Activated CD8-positive, alpha-beta T cell treated with anti-CD3 and anti-CD28 coated beads, Interleukin-2, amount 10 ng/mL, durations not matched to agents 7 days and 5 days (primary cell): ENCODE measurements at places on chromosomes 5 and 9.

- H3K27ac ChIP-seq: no peak overlapping the region
- no peaks in the 10 kb centered on the region for H3K4me1 ChIP-seq
- H3K4me3 ChIP-seq: no peak overlapping the region
- H3K27me3 ChIP-seq: peaks cover 6% of the 10 kb centered on the region
- DNase-seq: no peak
- H3K36me3 ChIP-seq: no peaks in the 10 kb centered on the region
Measured at GRCh38 chr5:158152136-158152535, 293.2 kb upstream of the CLINT1 start.

- H3K4me1 ChIP-seq: peaks cover 17% of the 10 kb centered on the region
- no peaks in the 10 kb centered on the region for H3K36me3 ChIP-seq
- peaks cover 22% of the 10 kb centered on the region for H3K27me3 ChIP-seq
- no peak for DNase-seq
- no peak overlapping the region for H3K4me3 ChIP-seq
Measured at GRCh38 chr5:159737263-159737662, 179.0 kb upstream of the ADRA1B start.

DNA sequence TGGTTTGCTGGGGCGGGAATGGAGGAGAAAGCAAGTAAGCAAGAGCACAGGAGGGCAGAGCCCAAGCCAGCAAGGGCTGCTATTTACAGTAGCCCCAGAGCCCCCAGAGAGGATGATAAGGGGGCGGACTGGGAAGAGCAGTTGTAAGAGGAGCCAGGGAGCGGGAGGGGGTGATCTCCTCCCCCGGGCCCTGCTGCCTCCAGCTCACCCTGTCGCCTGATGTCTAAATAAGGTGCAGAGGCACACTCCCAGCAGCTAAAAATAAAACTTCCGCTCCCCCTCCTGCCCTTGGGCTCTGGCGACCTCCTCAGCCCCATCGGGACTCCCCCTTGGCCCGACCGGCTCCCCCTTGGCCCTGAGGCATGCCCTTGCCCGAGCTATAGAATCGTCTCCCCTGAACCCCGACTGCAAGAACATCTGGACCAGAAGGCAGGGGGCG, 14.4 kb upstream of the CCDC69 start:
- H3K36me3 ChIP-seq: no peaks in the 10 kb centered on the region
- H3K27me3 ChIP-seq: no peaks in the 10 kb centered on the region
- peak overlapping the region; percentile 53 for H3K27ac ChIP-seq
- H3K4me3 ChIP-seq: peak overlapping the region; percentile 19
- no peak for DNase-seq

DNA sequence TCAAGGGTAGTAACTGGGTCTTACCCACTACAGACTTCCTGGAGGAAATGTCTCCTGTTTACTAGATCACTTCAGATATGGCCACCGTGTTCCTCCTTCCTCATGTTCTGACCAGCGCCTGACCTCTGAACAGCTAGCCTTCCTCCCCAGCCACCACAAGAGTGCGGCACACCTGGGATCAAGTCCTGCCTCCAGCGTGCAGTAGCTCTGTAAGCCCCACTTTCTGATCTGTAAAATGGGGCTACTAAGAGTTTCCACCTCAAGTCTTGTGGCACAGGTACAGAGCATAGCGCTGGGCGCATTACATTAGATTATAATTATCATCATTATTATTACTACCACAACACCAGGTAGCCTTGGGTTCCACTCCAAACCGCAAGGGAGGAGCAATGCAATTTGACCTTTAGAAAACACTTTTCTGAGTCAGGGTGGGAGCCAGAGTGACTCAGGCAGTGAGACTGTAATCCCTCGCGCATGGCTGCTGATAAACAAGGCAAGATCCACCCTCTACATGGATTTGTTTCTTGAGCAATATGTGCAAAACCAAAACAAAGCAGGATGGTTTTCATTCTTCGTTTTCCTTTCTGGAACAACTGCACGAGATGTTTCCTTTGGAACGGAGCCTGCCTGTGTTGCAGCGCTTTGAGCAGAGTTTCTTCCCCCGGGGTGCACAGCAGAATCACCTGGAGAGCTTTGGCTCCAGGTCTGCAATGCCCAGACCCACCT, 65.0 kb upstream of the ANGPTL2 start:
- H3K27me3 ChIP-seq: no peaks in the 10 kb centered on the region
- H3K4me1 ChIP-seq: peaks cover 6% of the 10 kb centered on the region
- H3K36me3 ChIP-seq: no peaks in the 10 kb centered on the region
- H3K27ac ChIP-seq: no peak overlapping the region

GRCh38 chr5:173498286-173498685, 118.2 kb downstream of the BOD1 start:
- no peak overlapping the region for H3K27ac ChIP-seq
- no peak for DNase-seq
- H3K4me1 ChIP-seq: no peaks in the 10 kb centered on the region

DNA sequence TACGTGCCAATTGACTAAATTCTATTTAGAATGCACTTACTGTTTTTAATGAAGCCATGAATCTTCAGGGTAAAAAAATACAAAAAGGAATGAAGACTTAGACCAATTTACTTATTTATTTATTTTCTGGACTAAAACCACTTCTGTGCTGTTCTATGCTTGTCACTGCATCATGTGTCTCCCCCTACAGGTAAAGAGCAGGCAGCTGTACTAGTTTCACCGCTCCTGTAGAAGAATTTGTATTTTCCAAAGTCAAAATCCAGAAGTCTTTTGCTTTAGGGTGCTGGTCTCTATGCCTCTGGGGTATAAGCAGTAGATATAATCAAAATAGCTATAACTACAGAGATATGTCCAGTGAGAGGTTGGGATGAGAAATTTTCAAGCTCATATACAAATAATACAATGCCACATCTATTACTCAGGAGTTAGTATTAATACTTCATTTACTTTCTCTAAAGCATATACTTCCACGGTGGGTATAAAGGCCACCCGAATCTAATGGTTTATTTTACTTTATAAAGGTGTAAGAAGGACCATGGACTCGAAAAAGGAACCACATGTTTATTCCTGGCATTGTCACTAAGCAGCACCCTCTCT, 591.5 kb downstream of the RAB3C start:
- H3K4me1 ChIP-seq: peaks cover 41% of the 10 kb centered on the region
- DNase-seq: peak; percentile 64
- no peak overlapping the region for H3K27ac ChIP-seq
- H3K27me3 ChIP-seq: no peaks in the 10 kb centered on the region

GRCh38 chr5:57405984-57406383, 76.6 kb downstream of the ACTBL2 start:
- DNase-seq: no peak
- H3K4me3 ChIP-seq: no peak overlapping the region
- H3K27ac ChIP-seq: no peak overlapping the region
- H3K27me3 ChIP-seq: peaks cover 2% of the 10 kb centered on the region
- no peaks in the 10 kb centered on the region for H3K4me1 ChIP-seq

GRCh38 chr9:83986765-83987401, 6.3 kb downstream of the RMI1 start:
- DNase-seq: no peak
- no peak overlapping the region for H3K4me3 ChIP-seq
- H3K27me3 ChIP-seq: no peaks in the 10 kb centered on the region

DNA sequence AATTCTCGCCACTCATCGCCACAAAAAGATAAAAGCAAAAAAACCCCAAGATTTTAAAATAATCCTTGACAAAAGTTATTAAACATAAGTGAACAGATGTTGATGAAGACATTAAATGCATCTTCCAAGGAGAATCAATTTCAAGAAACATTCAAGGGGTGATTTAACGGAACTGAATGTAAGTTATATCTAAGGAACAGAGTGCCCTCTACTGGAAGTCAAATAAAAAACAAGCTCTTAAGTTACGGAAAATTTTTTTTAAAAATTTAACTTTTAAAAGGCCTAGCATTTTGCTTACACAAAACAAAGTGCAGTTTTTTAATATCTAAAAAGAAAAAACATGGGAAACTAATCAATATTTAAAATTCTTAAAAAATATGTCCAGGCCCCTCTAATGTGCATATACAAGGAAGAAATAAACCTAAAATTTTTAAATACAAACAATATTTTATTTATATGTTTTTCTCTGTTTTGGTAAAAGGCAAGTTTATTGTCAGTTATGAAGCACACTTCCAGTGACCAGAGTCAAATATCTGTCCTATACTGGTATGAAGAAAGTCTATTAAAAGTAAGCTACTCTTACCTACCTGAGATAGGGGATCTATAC, 28.0 kb downstream of the TEX10 start:
- no peak overlapping the region for H3K4me3 ChIP-seq
- H3K4me1 ChIP-seq: no peaks in the 10 kb centered on the region
- no peaks in the 10 kb centered on the region for H3K27me3 ChIP-seq
- peaks cover 42% of the 10 kb centered on the region for H3K36me3 ChIP-seq

DNA sequence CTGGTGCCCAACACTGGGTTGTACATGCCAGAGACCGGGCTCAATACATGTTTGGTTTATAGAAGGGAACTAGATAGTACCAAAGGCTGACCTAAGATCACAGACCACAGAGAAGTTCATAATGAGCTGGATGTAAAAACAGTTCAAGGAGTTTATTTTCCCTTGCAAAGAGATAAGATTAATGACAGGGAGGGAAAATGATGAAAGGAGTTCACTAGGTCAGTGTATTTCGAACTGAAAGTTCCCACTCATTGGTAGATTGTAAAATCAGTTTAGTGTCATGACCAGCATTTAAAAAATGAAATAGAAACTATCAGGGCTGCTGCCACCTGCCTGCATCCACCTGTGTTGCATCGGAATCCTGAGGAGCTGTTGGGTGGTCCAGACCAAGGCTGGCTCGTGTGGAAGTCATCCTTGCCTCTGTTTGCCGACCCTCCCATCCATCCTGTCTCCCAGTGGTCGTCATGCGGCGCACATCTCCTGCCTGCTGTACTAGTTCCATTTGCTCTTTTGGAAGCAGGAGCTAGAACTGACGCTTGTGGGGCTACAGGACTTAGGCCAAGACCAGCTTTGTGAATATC, 21.1 kb downstream of the TBC1D2 start:
- no peak overlapping the region for H3K27ac ChIP-seq
- H3K36me3 ChIP-seq: no peaks in the 10 kb centered on the region
